ENCODE measurements at places on chromosomes 16 and 17.

GRCh38 chr17:69512946-69513345 is 98.4 kb downstream of the MAP2K6 start:
- no peak for DNase-seq

- no peak for DNase-seq
Measured at GRCh38 chr17:36034127-36034526, 16.4 kb upstream of the CCL23 start.

DNA sequence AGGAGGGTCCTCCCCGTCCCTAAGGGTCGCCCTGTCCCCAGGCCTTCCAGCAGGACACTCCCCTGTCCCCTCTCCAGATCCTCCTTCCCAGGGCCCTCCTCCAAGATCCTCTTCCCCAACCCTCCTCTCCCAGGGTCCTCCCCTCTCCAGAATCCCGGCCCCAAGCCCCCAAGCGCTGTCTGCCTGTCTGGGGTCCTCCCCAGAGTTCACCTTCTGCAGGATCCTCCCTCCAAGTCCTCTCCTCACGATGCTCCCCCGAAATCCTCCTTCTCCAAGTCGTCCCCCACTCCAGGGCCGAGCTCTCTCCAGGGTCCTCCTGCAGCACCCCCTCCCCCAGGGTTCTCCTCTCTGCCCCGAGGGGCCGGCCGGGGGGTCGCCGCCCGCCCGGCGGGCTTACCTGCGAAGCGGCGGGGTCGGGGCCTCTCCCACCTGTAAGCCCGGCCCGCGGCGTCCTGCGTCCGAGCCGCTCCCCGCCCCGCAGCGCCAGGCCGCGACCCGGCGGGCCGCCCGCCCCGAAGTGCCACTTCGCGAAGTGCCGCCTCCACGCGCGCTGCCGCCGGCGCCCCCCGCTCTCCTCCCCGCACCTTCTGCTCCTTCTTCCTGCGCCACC is 678 bp upstream of the BAIAP2 start:
- DNase-seq: peak; percentile 62

DNA sequence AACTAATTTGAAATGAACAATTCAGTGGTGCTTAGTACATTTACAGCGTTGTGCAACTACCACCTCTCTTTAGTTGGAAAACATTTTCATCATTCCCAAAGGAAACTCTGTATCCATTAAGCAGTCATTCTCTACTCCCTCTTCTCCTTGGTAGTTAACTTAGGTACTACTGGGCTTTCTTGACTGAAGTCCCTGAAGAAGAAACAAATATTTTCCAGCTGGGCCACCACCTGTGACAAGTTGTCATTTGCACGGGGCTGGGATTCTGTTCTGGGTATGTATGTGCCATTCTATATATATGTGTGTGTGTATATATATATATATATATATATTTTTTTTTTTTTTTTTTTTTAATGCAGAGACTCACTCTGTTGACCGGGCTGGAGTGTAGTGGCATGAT is 15.4 kb upstream of the RMI2 start:
- DNase-seq: no peak

DNA sequence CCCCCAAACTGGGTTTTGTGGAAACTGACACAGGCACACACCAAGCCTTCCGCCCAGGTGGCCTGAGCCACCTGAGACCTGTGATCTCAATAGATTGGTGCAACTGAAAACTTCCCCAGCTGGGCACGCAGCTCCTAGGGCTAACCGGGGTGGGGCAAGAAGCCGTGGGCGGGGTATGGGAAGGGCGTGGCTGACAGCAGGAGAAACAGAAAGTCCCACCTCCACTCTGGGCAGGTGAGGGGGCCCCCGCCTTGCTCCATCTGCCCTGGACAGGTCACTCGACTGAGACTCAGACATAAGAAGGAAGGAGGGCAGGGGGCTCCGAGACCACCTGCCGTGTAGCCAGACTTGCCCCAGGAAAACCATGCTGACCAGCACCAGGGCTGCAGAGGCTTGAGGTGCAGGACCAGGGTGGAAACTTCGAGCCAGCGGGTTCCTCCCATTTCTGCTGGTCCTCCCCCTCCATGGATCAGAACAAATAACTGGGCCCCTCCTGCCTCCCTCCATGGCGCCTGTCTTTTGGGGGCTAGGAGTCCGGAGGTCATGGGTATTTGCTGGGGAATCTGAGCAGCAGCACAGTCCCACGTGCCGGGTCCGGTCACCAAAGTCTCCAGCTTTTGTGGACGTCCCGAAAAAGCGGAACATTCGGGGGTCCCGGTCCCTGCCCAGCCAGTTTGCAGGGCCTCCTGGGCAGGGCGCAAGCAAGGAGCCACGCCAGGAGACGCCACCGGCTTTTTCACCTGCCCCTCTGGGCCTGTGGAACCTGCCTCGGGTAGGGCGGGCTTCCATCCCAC is 1.3 kb downstream of the TIMP2 start:
- DNase-seq: peak; percentile 40

DNA sequence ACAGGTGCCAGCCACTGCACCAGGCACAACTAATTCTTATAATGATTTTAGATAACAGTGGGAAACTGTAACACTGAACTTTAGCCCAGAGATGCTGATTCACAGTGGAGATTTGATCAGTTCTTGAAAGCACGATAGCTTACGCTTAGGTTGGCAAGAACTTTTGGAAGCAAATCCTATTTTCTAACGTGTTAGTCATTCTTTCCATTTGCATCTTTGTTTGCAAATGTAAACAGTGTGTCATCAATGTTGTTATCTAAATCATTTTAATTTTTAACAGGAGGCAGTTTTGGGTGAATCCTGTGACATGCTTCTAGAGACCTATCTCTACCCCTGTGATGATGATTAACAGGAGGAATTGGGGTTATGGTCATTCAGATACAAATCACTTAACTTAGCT is 35.7 kb upstream of the GNA13 start:
- DNase-seq: no peak

DNA sequence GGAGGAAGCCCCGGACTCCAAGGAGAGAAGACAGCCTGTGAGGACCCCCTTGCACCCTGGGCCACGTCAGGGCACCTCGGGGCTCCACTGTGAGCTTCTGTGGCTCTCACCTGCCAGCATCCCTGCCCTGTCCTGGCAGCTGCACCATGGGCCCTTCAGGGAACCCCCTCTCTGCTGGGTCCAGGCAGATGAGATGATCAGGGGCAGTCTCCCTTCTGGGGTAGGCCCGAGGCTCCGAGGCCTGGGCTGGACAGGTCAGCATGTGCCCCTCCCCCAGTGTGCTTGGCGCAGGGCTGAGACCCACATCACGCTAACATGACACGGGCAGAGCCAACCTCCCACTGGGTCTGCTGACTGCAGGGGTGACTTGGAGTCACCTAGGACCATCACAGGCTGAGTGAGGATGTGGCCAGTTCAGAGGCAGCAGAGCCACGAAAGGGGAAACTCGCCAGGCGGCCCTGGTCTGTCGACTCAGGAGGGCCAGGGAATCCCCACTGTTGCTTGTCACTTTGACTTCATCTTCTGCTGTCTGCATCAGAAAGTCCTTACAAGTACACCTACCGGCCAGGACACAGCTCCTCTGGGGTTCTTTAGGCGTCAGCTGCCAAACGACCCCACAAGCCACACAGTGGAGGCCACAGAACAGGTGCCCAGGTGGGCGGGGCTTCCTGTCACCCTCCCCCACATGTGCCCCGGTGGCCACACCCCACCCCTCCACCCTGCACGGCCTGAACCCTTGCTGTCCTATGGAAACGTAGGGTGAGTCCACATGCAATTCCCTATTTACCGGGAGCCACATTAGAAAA is 2.2 kb downstream of the GALNS start:
- no peak for DNase-seq

DNA sequence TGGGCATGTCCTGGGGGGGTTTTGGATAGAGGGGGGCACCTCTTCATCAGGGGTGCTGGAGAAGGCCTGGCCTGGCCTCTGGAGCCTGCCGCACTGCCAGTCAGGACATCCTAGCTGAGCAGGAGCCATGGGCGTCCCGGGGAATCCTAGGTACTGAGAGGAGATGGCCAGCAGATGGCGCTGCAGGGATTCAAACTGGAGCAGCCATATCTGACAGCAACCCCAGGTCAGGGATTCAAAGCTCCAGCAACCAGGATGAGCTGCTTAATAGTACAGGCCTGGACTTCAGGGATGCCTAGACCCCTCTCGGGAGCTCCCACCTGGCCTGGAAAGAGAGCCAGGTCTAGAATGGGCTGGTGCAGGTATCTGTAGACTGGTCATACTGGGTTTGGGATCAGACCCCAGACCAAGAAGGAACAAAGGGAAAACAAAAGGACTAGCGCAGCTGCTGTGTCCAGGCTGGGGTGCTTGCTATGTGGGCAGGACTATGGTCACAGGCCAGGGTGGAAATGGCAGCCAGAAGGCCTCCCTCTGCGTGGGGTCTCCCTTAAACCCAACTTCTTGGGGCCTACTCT is 306.9 kb upstream of the RBFOX1 start:
- peak; percentile 91 for DNase-seq

DNA sequence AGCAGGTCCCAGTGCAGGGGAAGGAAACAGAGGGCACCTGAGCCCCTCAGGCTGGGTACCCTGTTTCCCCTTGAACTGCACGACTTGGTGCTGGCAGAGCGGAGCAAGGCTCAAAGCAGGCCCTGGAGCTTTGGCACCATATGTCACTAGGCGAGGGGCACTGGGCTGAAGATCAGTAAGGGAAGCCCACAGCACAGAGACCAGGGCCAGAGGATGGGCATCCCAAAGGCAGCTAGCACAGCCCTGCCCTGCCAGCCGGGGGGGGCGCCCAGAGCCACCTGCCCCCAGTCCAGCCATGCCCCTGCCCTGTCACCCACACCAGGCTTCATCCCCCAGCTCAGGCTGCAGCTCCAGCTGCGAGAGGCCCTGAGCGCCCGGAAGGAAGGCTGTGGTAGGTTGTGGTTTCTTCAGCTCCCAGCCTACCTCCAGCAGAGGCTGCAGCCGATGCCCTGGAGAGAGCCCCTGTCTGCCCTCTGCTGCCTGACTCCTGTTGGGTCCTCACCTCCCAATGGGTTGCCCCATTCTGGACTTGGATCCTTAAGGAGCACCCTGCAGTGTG is 10.9 kb downstream of the NHERF1 start:
- DNase-seq: no peak

Measured in neural progenitor cell (in vitro differentiated cells).